ENCODE measurements at places on chromosomes 12 and 14.
A peak's percentile ranks its signal among the peaks of the same experiment; 100 is the strongest.

- peak; percentile 40 for DNase-seq
These were observed 25.7 kb downstream of the KLRK1 start for GRCh38 chr12:10363914-10364814.

DNA sequence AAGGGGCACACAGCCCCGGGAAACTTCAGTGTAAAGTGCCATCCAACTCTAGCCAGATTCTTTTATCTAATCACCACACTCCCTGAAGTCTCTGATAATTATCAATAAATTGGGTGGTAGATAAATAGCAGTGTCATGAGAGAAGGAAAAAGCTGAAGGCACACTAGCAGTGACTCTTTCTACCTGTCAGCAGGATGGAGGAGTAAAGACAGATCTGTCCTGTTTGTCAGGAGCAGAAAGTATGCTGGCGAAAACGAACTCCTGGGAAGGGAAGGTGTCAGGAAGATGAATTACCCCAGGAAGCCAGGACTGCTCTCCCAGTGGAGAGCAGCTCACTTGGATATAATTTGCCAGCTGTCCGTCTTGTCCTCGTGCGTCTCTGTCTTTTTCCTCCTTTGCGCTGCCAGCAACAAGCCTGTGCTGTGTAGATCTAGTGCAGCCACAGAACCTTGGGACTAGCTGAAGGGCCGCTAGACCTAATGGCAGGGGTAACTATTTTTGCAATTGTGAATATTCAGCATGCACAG is 981.9 kb downstream of the DIO2 start:
- DNase-seq = no peak

- no peak for DNase-seq
These were observed 58.8 kb downstream of the PIK3C2G start for GRCh38 chr12:18320036-18320617.

DNA sequence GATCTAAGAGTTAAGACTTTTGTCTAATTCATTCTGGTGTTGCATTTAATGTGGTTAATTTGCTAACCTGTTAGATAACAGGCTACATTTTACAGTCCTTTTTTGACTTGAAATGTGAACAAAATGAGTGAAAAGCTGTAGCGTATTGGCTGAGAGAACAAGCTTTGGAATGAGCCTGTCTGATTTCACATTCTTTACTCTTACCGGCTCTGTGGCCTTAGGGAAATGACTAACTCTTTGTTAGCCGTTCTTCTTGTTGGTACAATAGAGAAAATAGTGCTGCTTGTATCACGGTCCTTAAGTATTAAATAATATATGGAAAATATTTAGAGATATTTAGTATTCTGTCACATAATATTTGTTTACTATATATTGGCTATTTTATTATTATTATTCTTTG is 1.9 kb downstream of the MNAT1 start:
- no peak for DNase-seq

Measured in activated T-cell treated with anti-CD3 and anti-CD28 coated beads, Interleukin-2, amount 50 U/mL, for 72 hours (primary cell).